Stimulated activated CD8-positive, alpha-beta memory T cell treated with anti-CD3 and anti-CD28 coated beads, Interleukin-4, amount 100 ng/mL, for 48 hours (primary cell): ENCODE measurements at places on chromosomes 13 and 19.

GRCh38 chr13:43204591-43204990, 181.2 kb downstream of the DNAJC15 start:
- DNase-seq = no peak

- DNase-seq = no peak
Measured at GRCh38 chr13:22455036-22455435, 725.7 kb upstream of the SGCG start.

DNA sequence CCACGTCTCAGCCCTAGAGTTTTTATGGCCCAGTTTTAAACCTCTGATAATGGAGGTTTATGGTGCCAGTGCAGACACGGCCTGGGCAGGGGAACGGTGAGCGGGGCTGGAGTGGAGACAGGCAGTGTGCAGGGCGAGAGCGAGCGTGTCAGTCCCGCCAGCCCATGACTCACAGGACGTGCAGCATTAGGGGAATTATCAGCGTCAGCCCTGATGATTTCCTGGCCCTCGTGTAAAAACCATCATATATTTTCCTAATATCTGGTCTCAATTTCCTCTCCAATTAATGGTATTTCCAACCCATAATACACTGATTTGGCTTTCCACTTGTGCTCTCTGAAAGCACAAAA, 104.6 kb upstream of the VSTM2B start:
- DNase-seq = no peak

DNA sequence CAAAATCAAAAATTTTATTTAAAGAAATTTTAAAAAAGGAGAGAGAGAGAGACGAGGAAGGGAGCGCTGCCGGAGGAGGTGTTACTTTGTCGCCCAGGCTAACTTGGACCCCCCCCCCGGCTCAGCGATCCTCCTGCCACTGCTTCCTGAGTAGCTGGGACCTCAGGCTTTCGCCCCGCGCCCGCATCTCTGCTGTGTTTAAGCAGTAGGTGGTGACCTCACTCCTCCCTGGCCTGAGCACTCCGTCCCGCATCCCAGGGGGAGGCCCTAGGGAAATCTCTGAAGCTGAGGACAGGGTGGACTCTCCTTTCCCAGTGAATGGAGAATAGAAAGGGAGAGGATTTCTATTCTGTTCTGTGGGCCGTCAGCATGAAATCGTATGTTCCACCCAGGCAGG, 485 bp upstream of the ZNF845 start:
- DNase-seq = peak; percentile 41

GRCh38 chr13:100898431-100898830, 223.8 kb upstream of the TMTC4 start:
- no peak for DNase-seq

DNA sequence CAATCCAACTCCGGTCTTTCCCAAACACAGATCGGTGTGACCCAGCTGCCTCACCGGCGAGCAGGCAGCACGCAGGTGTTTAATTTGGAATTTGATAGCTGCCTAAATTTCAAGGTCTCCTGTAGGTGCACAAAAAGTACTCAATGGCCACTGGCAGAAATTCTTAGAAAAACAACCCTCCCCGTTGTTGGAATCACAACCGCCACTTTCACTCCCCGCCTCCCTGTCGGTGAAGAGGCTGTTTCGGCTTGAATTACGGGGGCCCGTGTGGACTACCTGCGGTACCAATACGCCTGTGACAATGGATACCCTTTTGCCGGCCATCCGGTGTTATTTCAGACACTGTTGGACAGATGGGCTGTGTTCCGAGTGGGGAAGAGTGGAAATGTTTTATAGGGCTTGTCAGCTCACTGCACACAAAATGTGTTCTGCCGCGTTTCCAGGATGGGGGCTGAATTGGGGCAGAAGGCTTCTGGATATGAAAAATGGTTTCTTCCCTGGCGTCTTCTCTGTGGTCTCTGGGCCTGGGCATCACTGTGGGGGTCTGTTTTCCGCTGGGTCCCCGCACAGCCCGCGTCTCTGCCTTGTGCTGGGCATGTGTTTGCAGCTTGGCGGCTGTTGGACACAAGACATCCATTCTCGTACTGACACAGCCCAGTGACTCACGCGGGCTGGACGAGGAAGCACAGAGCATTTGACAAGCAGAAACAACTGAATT, 45.4 kb downstream of the ZIC5 start:
- no peak for DNase-seq

GRCh38 chr13:29733147-29733611, 117.2 kb downstream of the UBL3 start:
- DNase-seq = no peak

- peak; percentile 89 for DNase-seq
Measured at GRCh38 chr19:51372649-51373504, at the start of gene NKG7. Gene NKG7, minus strand, starts transcription at chr19:51372654. Its CDS starts 119 bp downstream, at chr19:51372535.

- DNase-seq = peak; percentile 51
Measured at GRCh38 chr19:17406046-17406886, 836 bp upstream of the BST2 start.

DNA sequence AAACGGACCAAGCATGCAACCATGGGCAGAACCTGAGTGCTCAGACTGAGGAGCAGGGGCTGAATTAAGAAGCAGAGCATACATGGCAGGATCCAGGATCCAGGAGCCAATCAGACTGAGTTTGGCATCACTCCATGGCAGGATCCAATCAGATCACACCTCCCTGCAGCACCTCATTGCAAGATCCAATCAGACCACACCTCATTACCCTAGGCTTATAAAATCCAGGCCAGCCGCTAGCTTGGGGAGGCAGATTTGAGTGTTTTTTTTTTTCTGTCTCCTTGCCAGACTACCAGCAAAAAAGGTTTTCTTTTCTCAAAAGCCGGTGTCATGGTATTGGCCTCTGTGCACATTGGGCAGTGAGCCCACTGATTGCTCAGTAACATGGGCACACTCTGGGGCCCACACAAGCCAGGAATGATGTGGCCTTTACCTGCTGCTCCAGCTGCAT, 127.9 kb upstream of the GJB6 start:
- DNase-seq = no peak

DNA sequence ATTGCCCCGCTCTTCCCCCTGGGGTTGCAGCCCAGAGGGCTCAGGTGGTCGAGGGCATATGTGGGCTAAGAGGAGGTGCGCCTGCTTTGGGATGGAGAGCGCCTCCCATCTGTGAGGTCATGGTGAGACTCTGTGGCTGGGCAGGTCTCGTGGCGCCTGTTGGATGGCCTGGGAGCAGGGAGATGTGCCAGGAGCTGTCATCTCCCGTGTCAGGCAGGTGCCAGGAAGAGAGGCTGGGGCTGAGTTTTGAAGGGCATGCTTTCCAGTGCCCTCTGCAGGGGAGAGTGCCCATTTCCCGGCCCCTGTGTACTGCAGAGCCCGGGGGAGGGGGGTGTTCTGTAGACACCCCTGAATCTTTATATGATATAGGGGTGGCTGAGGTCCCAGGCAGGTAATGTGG, 2.8 kb downstream of the WTIP start:
- no peak for DNase-seq

DNA sequence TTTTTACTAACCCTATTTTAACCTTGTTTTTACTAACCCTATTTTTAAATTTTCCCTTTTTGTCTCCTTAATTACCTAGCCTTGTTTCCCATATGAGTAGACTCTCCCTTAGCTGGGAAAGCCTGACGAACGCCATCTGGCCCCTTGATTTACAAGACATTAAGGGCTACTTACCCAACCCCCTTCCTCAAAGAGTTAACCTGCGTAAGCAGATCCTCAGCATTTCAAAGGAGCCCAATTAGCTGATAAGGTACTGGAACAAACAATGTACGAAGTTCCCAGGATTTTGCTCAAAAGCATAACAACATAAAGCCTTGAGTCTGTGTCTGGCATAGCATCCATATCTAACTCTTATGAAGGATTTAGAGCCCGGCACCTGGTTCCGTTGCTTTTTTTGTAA, 4.7 kb upstream of the MVB12A start:
- DNase-seq = no peak

DNA sequence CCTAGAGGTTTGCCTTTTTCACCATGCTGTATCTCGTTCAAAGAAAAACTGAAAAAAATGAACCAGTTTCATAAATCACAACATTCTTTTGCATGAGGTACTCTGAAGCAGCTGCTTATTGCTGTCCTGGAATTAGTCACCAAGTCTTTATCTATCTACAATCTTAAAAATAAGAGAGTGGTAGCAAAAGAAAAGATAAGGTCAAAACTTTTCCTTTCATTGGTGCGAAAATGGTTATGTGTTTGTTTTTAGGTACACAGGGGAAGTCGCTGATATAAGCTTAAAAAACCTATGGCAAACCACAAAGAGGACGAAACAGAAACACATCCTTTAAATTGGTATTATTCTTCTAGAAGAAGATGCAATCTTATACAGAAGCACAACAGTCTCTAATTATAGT, 20.7 kb downstream of the OBI1 start:
- no peak for DNase-seq

- no peak for DNase-seq
Measured at GRCh38 chr19:17091758-17092333, 16.3 kb downstream of the MYO9B start.

DNA sequence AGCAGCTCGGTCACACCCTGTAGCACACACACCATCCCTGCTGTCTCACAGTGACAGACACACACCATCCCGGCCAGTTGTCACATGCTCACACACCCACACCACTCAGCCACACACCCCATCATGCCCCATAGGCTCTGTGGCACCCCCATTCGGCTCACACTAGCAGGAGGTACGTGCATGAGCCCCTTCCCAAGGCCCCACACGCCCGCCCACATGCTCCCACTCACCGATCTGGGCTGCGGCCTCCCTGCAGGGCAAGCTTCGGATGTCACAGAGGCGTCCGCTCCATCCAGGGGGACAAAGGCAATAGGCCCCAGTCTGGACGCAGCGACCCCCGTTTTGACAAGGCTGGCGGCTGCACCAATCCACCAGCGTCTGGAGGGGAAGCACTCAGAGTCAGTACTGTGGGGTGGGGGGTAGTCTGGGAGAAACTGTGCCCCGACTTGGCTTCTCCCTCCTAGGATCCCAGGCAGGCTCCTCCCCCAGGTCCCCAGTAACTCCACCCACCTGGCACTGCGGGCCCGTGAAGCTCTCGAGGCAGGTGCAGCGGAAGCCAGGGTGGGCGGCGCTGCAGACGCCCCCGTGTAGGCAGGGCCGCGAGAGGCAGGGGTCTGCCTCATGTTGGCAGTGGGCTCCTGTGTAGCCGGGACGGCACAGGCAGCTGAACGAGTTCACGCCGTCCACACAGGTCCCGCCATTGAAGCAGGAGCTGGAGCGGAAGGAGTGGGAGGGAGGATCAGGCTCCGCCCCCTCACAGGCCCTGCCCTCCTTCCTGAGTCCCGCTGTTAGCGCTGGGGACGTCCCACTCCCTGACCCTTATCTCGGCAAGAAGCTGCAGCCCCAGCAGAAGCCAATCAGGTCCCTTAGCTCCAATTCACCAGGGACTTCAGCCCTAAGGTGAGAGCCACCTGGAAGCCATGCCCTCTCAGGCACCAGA, 20.1 kb downstream of the NOTCH3 start:
- DNase-seq = no peak

DNA sequence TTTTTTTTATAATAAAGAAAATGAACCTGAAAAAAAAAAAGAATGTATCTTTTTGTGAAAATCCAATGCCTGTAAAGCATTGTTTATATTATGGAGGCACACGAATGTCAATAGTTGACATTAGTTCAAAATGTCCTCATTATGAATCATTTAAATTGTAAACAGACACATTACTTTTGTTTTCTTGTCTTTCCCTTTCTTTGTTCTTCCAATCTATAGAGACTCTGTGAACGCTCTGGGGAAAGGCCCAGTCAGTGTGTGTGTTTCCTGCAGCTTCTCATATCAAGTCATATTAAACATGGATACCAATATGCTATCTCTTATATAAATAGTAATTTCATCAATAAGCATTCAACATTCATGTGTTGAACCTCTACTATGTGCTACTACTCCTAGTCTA, 193.1 kb downstream of the KCTD12 start:
- DNase-seq = no peak

GRCh38 chr13:49428041-49428763, 15.7 kb downstream of the CAB39L start:
- no peak for DNase-seq

DNA sequence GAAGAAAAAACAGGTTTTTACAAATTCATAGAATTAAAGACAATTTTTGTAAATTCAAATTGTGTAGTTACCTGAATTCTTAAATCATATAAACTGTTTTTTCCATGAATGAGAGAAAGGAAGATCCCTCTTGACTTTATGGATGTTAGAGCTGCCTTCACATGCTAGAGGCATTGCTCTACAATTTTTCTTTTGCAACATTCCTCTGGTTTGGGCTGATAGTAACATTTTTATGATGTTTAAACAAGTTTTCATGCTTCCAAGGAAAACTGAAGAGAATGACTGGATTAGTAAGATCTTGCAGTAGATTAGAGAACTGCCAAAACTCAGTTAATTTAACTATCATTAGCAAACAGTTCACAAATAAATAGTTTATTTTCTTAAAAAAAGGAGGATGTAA, 250.6 kb downstream of the GPC6 start:
- no peak for DNase-seq

GRCh38 chr13:44313674-44314073, 60.0 kb upstream of the SERP2 start:
- DNase-seq = no peak

- no peak for DNase-seq
Measured at GRCh38 chr13:31545616-31546015, 193.7 kb upstream of the RXFP2 start.

DNA sequence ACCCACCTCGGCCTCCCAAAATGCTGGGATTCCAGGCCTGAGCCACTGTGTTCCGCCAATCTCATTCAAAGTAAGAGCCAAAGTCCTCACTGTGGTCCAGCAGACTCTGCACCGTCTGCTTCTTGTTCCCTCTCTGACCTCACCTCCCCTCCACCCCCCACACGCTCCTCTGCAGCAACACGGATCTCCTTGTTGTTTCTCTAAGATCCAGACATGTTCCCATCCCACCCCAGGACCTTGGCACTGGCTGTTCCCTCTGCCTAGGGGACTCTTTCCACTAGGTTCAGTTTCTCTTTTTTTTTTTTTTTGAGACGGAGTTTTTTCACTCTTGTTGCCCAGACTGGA, 38.4 kb downstream of the LTBP4 start:
- DNase-seq = no peak

DNA sequence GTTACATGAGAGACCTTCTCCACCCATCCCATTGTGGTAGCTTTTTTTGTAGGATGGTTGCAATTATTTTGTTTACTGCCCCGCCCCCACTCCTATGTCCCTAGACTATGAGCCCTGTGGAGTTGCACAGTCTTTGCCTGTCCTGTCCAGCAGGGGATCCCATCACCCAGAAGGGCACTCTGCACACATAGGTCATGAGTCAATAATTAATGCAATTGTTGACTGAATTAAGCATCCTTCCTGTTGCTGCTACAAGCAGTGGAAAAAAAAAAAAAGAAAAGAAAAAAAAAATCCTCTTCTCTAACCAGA, 14.2 kb downstream of the C19orf81 start:
- DNase-seq = no peak

GRCh38 chr13:104137416-104137815, 1071.2 kb upstream of the SLC10A2 start:
- no peak for DNase-seq

GRCh38 chr13:107681600-107681999, 533.7 kb downstream of the LIG4 start:
- DNase-seq = no peak

DNA sequence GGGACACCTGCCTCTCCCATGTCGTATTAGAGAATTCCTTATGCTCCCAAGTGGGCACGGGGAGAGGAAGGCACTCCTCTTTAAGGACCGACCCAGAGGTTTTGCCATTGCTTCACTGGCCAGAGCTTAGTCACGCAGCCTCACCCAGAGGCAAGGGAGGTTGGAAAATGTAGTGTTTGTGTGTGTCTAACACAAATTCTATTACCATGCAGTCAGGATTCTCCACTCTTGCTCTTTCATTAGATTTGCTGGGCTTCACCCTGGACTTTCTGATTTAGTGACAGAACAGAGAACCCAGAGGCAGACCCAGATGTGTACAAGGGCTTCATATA, 14.6 kb upstream of the NCCRP1 start:
- DNase-seq = no peak
